ENCODE measurements at places on chromosomes 3 and 15.

DNA sequence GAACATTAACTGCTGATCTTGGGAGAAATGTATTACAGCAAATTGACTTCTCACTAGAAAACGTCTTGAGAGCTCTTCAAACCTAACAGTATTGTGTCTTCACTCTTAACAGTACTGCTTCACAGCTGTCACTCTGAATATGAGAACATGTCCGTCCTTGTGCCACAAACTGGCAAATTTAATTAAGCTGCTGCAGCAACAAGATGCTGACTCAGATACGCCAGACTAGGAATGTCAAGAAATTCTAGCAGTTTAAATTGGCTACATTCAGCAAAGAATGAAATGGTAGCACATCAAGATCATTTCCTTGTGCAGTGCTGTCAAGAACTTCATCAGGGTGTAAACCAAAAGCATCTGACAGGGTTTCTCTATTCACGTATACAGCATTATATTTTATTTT is 7.6 kb downstream of the ICE2 start:
- DNase-seq, result no peak

GRCh38 chr3:146577662-146578061 is 27.5 kb downstream of the PLSCR5 start:
- DNase-seq, result peak; percentile 41

- no peak for DNase-seq
Measured at GRCh38 chr3:72530426-72530825, 317.8 kb downstream of the SHQ1 start.

- peak; percentile 42 for DNase-seq
Measured at GRCh38 chr3:119235151-119235550, 5.5 kb downstream of the B4GALT4 start.

- DNase-seq, result peak; percentile 5
Measured at GRCh38 chr3:186259612-186260383, 102.2 kb downstream of the DGKG start.

GRCh38 chr3:5056111-5056391 is 66.0 kb upstream of the ARL8B start:
- no peak for DNase-seq

- no peak for DNase-seq
Measured at GRCh38 chr3:72629191-72629631, 219.0 kb downstream of the SHQ1 start.

DNA sequence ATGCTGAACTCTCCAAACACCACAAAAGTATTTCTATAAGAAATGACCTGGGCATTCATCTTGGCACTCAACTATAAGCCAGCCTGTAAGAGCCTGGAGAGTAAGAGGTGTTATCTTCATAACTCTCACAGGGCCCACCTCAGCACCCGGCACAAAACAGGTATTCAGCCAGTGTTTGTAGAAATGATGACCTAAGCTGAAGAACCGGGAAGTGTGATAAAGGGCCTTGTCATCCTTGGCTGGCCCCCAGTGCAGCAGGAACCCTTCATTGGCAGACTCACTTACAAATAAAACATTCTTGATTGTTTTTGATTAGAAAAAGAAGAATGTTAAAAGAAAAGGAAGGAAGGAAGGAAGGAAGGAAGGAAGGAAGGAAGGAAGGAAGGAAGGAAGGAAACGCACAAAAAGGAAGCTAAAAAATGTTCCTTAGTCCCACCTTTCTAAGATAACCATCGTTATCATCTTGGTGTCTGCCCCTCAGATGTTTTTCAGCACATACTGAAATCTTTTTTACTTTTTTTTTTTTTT is 52.1 kb downstream of the DAPK2 start:
- no peak for DNase-seq

DNA sequence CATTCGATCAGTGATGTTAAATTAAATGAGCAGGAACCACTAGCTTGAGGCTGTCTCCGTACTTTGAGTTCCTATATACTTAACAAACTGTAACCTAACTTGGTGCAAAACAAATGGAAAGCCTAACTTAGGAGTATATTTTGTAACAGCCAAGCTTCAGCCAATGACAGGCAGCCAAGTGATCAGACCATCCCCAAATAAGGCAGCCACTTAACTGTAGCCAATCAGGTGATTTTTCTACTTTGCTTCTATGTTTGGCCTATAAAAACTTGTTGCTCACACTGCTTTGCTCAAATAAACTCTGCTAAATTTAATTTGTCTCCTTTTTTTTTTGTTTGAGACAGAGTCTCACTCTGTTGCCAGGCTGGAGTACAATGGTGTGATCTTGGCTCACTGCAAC is 19.3 kb upstream of the ZNF770 start:
- no peak for DNase-seq

DNA sequence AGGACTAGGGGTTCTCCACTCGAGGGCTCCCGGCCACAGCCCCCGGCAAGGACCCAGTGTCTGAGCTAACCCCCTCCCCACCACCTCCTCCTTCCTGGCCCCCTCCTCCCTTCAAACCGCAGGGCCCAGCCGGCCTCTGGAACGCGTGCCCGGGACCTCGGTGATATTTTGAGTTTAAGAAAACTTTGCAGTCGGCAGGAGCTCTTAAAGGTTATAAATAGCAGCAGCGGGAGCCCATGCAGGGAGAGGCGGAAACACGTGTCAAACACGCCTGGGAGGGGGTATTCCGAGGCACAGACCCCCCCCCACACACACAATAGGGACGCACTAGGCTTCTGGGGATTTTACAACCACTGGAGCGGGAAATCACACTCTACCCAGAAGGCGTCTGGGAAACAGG is 3.1 kb upstream of the PTH1R start:
- no peak for DNase-seq

- DNase-seq, result no peak
Measured at GRCh38 chr3:33437556-33438283, 2.5 kb downstream of the UBP1 start.

DNA sequence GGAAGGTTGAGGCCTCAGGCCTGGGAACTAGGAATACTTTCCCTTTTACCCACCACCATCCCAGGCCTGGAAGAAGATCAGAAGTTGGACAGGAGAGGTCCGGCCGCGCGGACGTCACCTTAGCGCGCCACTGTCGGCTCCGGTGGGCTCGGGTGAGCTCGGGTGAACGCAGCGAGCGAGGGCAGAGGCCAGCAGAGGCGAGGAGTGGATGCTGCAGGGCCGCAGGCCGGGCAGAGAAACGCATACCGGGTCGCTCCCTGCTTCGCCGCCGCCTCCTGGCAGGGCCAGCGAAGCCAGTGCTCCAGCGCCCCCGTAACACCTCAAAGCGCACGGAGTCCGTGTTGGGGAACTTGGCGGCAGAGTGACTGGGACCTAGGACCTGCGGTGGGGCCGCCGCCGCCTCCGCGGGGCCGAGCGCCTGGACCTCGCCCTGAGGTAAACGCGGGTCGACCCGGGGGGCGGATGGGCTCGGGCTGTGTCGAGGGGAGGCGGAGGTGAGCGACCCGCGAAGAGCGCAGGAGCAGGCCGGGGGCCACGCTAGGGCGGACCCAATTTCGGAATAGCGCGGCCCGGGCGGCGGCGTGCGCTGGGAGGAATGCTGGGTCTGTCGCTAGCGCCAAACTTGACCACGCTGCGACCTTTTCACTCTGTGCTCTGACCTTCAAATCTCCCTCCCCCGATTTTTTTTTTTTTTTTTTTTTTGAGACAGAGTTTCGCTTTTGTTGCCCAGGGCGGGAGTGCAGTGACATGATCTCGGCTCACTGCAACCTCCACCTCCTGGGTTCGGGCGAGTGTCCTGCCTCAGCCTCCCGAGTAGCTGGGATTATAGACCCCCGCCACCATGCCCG is 1.6 kb downstream of the CYP11A1 start:
- no peak for DNase-seq

GRCh38 chr3:182500289-182500688 is 293.0 kb upstream of the ATP11B start:
- no peak for DNase-seq

GRCh38 chr3:45665101-45665572 is 24.1 kb upstream of the SACM1L start:
- no peak for DNase-seq

- no peak for DNase-seq
Measured at GRCh38 chr15:31136016-31136415, 34.5 kb upstream of the TRPM1 start.

GRCh38 chr3:134081211-134081610 is 51.5 kb upstream of the SLCO2A1 start:
- DNase-seq, result no peak

DNA sequence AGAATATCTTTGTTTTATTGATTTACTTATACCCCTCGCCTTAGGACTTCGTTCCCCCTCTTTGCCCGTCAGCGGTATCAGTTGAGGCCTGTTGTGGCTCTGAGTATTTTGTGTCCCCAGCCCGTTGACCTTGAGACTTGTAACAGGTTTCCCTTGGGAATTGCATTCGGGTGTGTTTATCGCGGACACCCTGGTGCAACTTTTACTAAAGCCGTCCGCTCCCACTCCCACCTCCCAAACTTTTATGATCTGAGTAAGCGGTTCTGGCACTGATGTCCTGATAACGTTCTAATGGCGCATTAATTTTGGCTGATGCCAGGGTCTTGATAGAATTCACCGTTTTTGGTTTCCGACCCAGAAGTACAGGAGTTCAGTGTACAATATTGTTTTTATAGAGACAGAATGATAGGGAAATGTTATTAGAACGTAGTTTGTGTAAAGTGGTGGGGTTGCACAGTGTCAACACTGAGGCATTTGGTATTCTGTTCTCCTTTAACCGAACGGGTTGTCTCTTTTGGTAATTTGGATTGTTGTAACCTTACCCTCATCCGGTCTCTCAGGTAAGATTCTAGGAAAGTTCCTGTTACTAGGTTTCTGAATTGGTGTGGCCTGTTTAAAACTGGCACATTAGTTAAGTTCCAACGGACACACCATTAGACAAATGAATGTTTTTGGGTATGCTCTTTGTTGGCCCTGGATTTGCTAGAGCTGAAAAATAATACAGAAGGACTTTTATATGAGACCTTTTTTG is 47.8 kb downstream of the OIP5 start:
- no peak for DNase-seq

GRCh38 chr15:101169495-101170071 is 82.3 kb downstream of the CHSY1 start:
- DNase-seq, result no peak

- DNase-seq, result no peak
Measured at GRCh38 chr3:27425896-27426565, 56.8 kb upstream of the NEK10 start.

GRCh38 chr3:135034291-135034768 is 239.3 kb downstream of the EPHB1 start:
- no peak for DNase-seq

- no peak for DNase-seq
Measured at GRCh38 chr3:138775254-138775595, 59.5 kb downstream of the PIK3CB start.

GRCh38 chr15:48644827-48645557 is 517 bp downstream of the FBN1 start:
- DNase-seq, result no peak

- no peak for DNase-seq
Measured at GRCh38 chr3:174618368-174619080, 240.6 kb upstream of the NAALADL2 start.

- DNase-seq, result no peak
Measured at GRCh38 chr3:126522363-126522788, 1.6 kb upstream of the CHST13 start.

- no peak for DNase-seq
Measured at GRCh38 chr15:98941595-98942255, 65.9 kb downstream of the PGPEP1L start.

GRCh38 chr3:40968666-40969065 is 230.6 kb upstream of the CTNNB1 start:
- DNase-seq, result no peak

DNA sequence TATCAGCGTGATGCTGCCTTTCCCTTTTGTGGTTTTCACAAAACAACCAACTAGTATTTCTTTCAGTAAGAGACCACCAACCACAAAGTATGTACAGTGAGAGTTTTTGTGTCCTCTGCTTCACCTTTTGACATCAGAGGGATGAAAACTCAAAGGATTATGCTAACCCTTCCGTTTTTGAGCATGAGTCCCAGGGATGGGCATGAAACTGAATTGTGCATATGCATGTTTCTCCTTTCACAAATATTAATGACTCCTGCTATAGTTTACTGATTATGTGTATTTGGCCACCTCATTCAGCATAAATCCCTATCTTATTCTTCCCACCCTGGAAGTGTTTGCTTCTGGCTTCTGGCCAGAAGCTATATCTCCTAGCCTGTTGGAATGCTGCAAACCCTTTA is 59.2 kb downstream of the RSRC1 start:
- no peak for DNase-seq

DNA sequence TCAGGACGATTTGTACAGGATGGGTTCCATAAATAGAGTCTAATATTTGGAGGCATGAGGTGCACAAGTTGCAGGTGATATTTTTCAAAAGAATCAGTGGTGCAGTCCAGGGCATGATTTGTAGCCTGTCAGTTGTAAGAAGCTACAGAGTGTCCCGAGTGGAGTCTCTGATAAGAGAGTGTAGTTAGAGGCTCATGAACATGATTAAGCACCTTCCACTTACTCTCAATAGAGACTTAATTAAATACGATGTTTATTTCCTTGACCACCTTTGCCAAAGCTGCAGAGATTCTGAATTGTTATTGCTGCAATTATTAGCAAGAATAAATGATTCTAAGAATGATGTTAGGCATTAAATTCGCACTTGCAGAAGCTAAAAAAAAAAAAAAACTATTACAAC is 218.4 kb upstream of the LRTM1 start:
- DNase-seq, result no peak

DNA sequence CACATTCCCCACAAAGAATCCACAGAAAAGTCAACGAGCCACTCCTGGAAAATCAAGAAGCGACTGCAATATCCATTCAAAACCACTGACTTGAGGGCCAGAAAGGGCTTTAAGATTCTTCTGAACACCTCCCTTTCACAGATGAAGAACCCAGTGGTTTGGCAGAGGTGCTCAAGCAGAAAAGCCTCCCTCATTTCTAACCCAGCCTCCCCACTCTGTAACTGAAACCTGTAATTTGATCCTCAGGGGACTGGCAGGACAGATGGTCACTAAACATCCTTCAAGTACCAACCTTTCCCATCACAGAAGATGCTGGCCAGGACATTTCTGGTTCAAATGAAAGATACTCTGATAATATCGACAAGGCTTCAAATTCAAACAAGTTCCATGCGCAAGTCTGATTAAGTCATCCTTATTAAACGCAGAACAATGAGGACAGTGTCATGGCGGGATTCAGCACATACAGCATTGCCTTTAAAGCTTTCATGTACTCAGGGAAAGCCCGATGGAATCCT is 5.5 kb downstream of the SEMA5B start:
- no peak for DNase-seq

GRCh38 chr3:155232605-155233004 is 60.9 kb downstream of the STRIT1 start:
- DNase-seq, result peak; percentile 92

GRCh38 chr3:69174445-69174844 is 52.0 kb upstream of the LMOD3 start:
- DNase-seq, result no peak

All from AG09309 (cell line).